ENCODE measurements at places on chromosomes 6 and 20. TPM values are rescaled to one million over a fixed set of nuclear protein-coding genes. Genes with fewer than 3 reads are reported as not detected.

GRCh38 chr20:47868236-47868635 is 83.0 kb upstream of the SULF2 start:
- no peak for DNase-seq

DNA sequence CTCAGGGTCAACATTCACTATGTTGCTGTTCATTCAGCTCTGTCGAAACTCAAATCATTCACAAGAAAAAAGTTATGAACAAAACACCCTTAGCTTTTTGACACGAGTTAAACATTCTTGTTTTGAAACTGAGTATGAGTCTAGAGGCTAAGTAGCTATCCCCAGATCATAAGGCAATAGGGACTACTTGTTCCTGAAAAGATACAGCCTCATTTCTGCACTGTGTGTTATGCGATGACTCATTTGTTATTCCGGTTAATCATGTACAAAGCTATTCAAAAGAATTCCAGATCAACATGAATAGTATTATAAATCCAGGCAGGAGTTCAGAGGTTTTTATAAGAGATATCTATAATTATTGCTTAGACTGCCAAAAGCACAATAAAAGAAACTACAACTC is 908.0 kb downstream of the QKI start:
- DNase-seq: peak; percentile 29

- DNase-seq: no peak
Observed at GRCh38 chr6:105272786-105273185, 93.0 kb upstream of the POPDC3 start.

DNA sequence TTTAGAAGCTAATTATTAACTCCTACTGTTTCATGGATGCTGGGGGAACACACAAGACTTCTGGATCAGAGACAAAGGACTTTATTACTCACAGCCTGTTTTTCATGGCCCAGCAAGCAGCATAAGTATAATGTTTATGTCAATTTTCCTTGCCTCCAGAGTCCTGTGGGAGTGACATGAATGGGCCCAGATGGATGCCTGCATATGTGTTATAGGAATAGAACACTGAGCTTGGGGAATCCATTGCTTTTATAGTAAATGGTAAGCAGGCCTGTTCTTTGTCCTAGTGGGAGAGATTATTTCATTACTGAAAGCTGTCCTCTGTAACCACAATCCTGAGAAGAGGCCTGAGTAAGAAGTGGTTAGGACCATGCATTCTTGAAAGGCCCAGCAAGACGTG is 25.6 kb downstream of the BLTP3A start:
- DNase-seq: no peak

DNA sequence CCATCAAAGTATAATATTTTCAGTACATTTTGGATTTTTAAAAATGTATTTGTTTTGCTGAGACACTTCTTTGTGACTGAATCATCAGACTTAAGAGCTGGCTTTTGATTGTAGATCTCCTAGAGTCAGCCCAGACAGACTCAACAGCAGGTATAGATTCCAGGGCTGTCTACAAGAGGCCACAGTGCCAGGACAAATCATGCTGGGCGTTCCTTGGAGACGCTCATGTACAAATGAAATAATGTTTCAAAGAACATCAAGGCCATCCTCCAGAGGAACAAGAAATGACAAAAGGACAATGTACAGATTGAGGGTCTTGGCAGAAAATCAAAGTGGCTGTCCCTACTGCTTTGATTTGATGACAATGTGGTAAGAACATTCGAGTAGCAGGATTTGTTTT is 369.3 kb downstream of the GRIK2 start:
- DNase-seq: no peak

GRCh38 chr20:38307371-38308046 is 3.6 kb downstream of the BPI start:
- DNase-seq: peak; percentile 53

DNA sequence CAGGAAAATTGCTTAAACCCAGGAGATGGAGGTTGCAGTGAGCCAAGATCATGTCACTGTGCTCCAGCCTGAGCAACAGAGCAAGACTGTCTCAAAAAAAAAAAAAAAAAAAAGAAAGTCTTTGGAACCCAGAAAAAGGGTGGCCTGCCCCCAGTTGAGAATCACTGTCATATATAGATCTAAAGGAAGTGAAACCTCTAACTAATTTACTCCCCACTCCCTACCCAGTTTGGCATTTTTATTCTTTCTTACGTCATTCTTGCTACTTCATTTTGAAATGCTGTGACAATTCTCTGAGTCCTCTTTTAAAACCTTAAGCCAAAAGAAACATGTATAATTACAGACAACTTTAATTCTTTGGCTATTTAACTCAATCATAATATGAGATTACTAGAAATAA is 254.8 kb downstream of the CDC5L start:
- DNase-seq: no peak

DNA sequence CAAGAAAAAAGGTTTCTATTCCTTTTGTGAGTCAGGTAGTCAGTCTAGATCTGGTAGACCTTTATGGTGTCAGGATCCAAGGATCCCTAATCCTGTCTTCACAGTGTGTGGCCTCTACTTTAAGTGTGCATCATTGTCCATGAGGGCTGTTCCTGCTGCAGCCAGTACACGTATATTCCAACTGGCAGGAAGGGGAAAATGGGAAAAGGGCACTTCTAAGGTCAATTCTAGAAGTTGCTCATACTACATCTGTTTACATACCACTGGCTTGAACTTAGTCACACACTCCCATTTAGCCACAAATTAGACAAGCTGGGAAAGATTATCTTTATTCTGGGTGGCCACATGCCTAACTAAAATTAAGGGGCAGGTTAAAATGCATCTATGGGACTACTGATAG is 9.7 kb upstream of the MMS22L start:
- no peak for DNase-seq

GRCh38 chr6:74631564-74631963 is 574.3 kb downstream of the COL12A1 start:
- no peak for DNase-seq

GRCh38 chr6:125954735-125955339 is 1.7 kb upstream of the HINT3 start:
- DNase-seq: no peak

GRCh38 chr6:157994125-157994795 is 12.6 kb downstream of the SYNJ2 start:
- DNase-seq: no peak

GRCh38 chr20:53302695-53303412 is 290.8 kb downstream of the ZNF217 start:
- DNase-seq: no peak

- DNase-seq: peak; percentile 8
Observed at GRCh38 chr20:58598211-58599015, 52.7 kb upstream of the STX16 start.

DNA sequence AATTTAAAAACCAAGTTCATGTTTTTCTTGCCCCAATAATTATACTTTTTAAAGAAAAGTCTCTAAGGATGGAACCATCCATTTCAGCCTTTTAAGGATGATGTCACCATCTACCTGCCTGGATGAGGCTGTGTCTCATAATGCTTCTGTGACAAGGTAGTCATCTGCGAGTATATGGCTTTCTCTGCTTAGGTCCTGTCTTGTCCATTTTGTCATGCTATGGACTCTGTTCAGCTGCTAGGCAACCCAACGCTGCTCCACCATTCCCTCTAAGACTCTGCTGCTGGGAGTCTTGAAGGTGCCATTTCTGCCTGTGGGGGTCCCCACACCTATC is 459.8 kb upstream of the RUNX2 start:
- no peak for DNase-seq

DNA sequence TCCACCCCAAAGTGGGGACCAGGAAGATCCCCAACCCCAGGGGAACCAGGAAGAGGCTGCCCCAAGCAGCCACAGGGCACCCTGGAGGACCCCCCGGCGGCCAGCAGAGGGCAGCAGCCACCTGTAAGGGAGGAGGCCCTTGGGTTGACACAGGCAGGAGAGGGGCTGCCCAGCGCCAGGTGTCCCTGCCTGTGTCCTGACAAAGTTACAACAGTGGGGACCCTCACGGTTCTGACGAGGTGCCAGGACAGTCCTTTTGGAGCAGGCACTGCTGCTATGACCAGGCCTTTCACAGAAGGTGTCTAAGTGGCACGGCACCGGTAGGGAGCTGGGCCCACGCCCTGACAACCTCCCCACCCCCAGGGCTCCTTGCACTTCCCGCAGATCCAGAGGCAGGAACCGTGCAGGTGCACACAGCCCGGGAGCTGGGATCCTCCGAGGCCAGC is 176.7 kb downstream of the BMP7 start:
- DNase-seq: peak; percentile 75

- no peak for DNase-seq
Observed at GRCh38 chr6:96786336-96786735, 50.9 kb downstream of the GPR63 start.

DNA sequence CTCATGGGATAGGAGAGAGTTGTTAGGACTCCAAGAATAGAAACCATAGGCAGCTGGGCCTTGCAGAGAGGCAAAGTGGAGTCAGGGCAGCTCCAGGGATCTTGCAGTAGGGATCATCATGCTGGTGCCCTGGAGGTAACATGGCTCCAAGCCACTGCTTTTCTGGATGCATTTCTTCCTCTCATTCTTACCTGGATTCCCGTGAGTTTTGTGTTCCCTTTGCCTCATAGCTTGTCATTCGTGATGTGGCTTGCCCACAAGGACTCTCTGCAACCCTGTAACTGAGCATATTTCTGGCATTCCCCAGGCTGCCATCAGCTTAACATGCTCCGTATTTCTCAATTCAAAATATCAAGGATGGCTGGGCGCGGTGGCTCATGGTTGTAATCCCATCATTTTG is 5.3 kb downstream of the NHLRC1 start:
- DNase-seq: no peak

GRCh38 chr6:158072083-158072721 is 90.5 kb downstream of the SYNJ2 start:
- peak; percentile 90 for DNase-seq

DNA sequence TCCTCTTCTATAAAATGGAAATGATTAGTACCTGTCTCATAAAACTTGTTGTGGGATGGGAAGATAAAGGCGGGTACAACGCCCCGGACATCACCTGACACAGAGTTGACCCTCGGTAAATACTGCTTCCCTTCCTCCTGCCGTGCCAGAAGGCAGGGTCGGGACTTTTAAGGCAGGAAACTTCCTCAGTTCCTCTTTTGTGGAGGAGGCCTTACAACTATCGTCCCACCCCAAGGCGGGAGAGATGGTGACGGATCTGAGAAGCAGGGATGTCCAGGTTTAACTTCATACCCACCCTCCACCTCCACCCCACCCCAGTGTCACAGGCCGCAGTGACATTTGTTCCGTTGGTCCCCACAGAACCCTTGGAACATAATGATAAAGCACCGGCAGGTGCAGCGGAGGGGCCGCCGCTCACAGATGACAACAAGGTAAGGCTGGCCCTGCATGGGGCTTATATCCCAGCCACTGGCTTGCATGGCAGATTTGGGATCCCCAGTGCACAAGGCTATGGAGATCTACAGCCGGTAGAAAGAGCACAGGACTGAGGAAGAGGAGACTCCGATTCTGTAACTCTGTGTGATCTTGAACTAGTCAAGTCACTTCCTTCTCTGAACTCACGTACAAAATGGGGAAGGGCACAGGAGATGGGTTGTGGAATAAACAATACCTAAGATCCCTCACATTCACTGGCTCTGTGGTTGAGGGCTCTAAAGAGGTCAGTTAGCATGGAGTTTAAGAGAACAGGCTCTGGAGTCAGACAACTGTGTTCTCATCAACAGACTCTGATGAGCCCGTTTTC is 764 bp downstream of the DNTTIP1 start:
- DNase-seq: no peak

DNA sequence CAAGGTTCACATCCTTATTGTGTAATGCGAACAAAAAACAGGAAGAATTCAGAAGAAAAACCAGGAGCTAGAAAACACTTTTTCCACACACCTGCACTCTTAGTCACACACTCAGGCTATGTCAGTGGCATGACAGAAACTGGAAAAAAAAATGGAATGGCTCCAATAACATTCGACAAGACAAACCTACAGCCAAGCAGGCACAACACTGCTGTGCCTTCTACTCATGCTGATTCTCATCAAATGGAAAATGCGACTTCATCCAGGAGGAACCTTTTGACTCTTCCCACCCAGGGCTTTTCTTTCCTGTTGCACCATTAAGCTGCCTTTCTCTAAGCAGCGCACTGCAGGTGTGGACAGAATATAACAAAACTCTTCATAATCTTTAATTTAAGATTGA is 163.2 kb upstream of the BTBD3 start:
- DNase-seq: no peak

The DLL1 gene
- total RNA-seq: 2.8 TPM

The CLPSL2 gene
- total RNA-seq: not detected

The CHRNA4 gene
- not detected for total RNA-seq

The PFDN6 gene
- 182 TPM for total RNA-seq

The ZNF391 gene
- total RNA-seq: 0.74 TPM

The AIF1 gene
- total RNA-seq: not detected

The SLC22A3 gene
- total RNA-seq: 1.8 TPM

The SLC35F1 gene
- total RNA-seq: 0.17 TPM

Data from Daoy (cell line).